HFFc6 (cell line): ENCODE measurements at places on chromosomes 4 and X. TPM values are rescaled to one million over a fixed set of nuclear protein-coding genes. Genes with fewer than 3 reads are reported as not detected.

DNAAF6 gene
- not detected in 3 replicates for total RNA-seq

CT45A6 gene
- not detected in 3 replicates for total RNA-seq

- 0 out of 2 replicates have a peak, but pooled peaks cover 6% of the 10 kb centered on the region for H3K36me3 ChIP-seq
- no peak overlapping the region for H3K27ac ChIP-seq
- no peak for DNase-seq
- no peak overlapping the region for H3K4me3 ChIP-seq
- H3K27me3 ChIP-seq = no peaks in the 10 kb centered on the region
- peaks cover 9% of the 10 kb centered on the region for H3K4me1 ChIP-seq
Measured at GRCh38 chr4:2249526-2250356, 7.8 kb upstream of the HAUS3 start.

DNA sequence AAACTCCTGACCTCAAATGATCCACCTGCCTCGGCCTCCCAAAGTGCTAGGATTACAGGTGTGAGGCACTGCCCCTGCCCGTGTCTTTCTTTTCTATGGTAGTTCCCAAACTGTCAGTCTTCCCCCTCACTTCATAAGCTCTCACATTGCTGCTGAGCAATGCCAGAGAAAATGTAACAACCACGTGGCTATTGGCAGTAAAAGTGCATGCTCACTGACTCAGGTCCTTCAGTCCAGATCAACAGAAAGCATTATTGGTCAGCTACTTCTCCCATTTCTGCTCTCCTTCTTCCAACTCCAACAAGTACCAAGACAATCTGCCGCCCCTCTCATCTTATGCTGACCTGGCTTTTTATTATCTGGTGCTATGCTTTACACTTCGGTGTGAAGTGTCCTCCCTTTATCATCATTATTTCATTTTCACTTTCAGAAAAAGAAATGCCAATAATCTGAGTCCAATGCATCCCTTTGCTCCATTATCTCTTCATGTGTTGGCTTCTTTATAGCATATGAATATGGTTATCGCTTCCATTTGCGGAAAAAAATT, 133.8 kb upstream of the UGT8 start:
- H3K4me1 ChIP-seq = no peaks in the 10 kb centered on the region
- peak; percentile 3 for DNase-seq
- H3K27ac ChIP-seq = no peak overlapping the region
- H3K27me3 ChIP-seq = peaks cover 9% of the 10 kb centered on the region
- no peaks in the 10 kb centered on the region for H3K36me3 ChIP-seq
- H3K4me3 ChIP-seq = no peak overlapping the region; the same call in 1 of the 2 replicates

CPLX1 gene
- 0.18 to 0.20 TPM in 2 of 3 replicates, not detected in the other for total RNA-seq

DNA sequence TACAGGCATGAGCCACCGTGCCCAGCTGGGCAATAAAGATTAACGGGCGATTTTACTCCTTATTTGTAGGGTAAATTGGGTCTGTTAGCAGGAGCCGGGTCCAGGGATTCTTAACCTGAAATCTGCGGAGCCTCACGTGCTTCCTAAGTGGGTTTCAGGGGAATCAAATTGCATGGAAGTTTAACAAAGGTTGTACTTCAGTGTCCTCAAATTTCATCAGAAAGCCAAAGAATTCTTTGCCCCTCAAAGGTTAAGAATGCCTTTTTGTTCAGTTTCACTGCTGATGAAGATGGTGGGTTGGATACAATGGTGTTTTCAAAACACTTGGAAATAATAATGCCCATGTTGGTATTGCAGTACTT, 67.9 kb downstream of the AFF1 start:
- no peak overlapping the region for H3K27ac ChIP-seq
- peaks cover 7% of the 10 kb centered on the region for H3K27me3 ChIP-seq
- peaks cover 48% of the 10 kb centered on the region for H3K4me1 ChIP-seq
- H3K36me3 ChIP-seq = no peaks in the 10 kb centered on the region

DNA sequence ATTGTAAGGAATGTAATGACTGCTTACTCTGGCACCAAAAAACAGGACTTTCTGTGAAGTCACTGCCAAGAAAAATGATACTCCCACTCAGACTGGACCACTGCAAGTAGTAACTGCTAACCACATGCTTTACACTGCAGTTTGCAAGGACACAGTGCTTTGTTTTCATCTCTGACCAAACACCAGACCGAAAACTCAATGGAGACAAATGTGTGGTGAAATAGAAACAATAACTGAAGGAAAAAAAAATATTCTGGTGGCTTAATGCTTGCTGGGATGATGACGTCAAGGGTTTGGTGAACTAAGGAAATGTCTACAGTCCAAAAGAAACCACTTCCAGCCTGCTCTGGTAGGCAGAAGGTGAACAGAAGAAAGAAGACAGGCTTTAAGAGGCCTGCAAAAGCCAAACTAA, 13.2 kb downstream of the GPC4 start:
- no peaks in the 10 kb centered on the region for H3K27me3 ChIP-seq
- H3K4me3 ChIP-seq = no peak overlapping the region
- no peak overlapping the region for H3K27ac ChIP-seq
- no peaks in the 10 kb centered on the region for H3K4me1 ChIP-seq
- H3K36me3 ChIP-seq = no peaks in the 10 kb centered on the region
- DNase-seq = no peak

- no peaks in the 10 kb centered on the region for H3K36me3 ChIP-seq
- no peak overlapping the region for H3K27ac ChIP-seq
- no peak for DNase-seq
- no peak overlapping the region for H3K4me3 ChIP-seq
- H3K27me3 ChIP-seq = no peaks in the 10 kb centered on the region
Measured at GRCh38 chr4:35604252-35604651, 640.1 kb downstream of the ARAP2 start.

MAGEE1 gene
- 3.2 to 3.7 TPM (median 3.2 TPM) in 3 replicates for total RNA-seq

CLDN22 gene
- total RNA-seq = not detected in 3 replicates

ENOX2 gene
- 9.6 and 11.1 TPM in 2 replicates for total RNA-seq

GRIA2 gene
- not detected in 3 replicates for total RNA-seq

DNA sequence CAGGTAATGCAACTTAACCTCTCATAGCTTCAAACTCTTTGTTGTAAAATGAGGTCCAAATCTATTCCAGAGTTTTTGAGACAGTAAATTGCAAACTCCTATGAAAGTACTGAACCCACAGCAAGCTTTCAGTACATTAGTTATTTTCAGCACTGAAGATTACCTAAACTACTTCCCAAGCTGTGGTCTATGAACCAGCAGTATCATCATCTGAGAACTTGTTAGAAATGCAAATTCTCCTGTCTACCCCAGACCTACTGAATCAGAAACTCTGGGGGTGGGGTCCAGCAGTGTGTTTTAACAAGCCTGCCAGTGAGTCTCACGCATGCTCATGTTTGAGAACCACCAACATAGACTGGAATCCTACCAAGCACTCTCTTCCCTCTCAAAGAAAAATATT, 5.7 kb upstream of the CASP6 start:
- no peak overlapping the region for H3K27ac ChIP-seq
- peaks cover 4% of the 10 kb centered on the region for H3K4me1 ChIP-seq
- peaks cover 9% of the 10 kb centered on the region; the same call in 1 of the 2 replicates for H3K36me3 ChIP-seq
- no peak overlapping the region for H3K4me3 ChIP-seq
- no peak for DNase-seq

ZFP92 gene
- 0.11 to 0.48 TPM (median 0.38 TPM) in 3 replicates for total RNA-seq

PAK3 gene
- not detected in 3 replicates for total RNA-seq

- peak overlapping the region; percentile 78 for H3K4me3 ChIP-seq
- H3K4me1 ChIP-seq = peaks cover 18% of the 10 kb centered on the region
- H3K27ac ChIP-seq = peak overlapping the region; percentile 68
- no peaks in the 10 kb centered on the region; the same call in 1 of the 2 replicates for H3K27me3 ChIP-seq
- DNase-seq = no peak
Measured at GRCh38 chr4:118390121-118390520, 37.3 kb upstream of the PRSS12 start.

DNA sequence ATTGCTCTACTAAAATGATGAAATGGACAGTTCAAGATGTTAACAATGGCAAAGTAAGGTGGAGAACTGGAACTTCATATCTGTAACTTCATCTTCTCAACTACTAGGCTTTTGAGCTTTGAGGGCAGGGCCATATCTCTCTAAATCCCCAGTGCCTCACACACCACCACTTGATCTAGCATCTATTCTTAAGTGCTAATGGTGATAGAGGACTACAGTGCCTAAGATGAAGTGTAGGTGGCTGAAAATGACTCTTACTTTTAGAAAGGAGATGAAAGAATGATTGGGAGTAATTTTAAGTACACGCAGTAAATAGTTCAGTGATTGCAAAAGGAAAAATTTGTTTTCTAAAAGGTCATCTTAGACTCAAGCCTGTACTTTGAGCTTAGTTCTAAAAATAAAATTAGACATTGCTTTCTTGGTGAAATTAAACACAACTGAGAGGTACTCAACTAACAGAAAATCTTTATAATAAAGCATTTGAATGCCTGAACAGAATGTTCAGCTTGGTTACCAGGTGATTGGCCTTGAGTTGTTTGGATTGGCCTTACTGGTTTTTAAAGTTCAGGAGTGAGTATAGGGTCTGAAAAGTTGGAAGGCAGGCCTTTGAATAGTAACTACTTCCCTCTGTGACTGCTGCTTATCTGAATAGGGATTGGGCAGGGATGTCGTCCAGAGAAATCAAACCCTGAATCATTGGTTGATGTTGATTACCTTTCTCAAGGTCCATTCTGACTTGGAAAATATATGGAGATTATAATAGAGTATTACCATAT, 45.4 kb downstream of the DIAPH2 start:
- peaks cover 19% of the 10 kb centered on the region for H3K4me1 ChIP-seq
- H3K27me3 ChIP-seq = no peaks in the 10 kb centered on the region
- H3K36me3 ChIP-seq = no peaks in the 10 kb centered on the region
- no peak for DNase-seq
- H3K27ac ChIP-seq = no peak overlapping the region

- H3K36me3 ChIP-seq = no peaks in the 10 kb centered on the region
- H3K4me3 ChIP-seq = no peak overlapping the region
- no peak for DNase-seq
- H3K27ac ChIP-seq = no peak overlapping the region
- H3K27me3 ChIP-seq = no peaks in the 10 kb centered on the region; the same call in 1 of the 2 replicates
- no peaks in the 10 kb centered on the region for H3K4me1 ChIP-seq
Measured at GRCh38 chr4:185838514-185839193, 26.7 kb upstream of the SORBS2 start.

TMPRSS11F gene
- not detected in 3 replicates for total RNA-seq

GRCh38 chr4:7279902-7280301, 87.6 kb downstream of the SORCS2 start:
- H3K36me3 ChIP-seq = no peaks in the 10 kb centered on the region
- H3K27ac ChIP-seq = no peak overlapping the region
- H3K4me3 ChIP-seq = no peak overlapping the region

ADH1B gene
- not detected in 2 replicates for total RNA-seq

GRCh38 chr4:121277194-121278105, 103.4 kb downstream of the QRFPR start:
- H3K27ac ChIP-seq = no peak overlapping the region
- peaks cover 3% of the 10 kb centered on the region; the same call in 1 of the 2 replicates for H3K27me3 ChIP-seq
- peaks cover 17% of the 10 kb centered on the region for H3K4me1 ChIP-seq
- H3K4me3 ChIP-seq = no peak overlapping the region
- no peaks in the 10 kb centered on the region for H3K36me3 ChIP-seq

GRCh38 chr4:150152766-150153165, 74.5 kb downstream of the DCLK2 start:
- H3K4me3 ChIP-seq = peak overlapping the region; percentile 26; the same call in 1 of the 2 replicates
- H3K27me3 ChIP-seq = peaks cover 25% of the 10 kb centered on the region
- H3K36me3 ChIP-seq = peaks cover 47% of the 10 kb centered on the region

GRCh38 chr4:7744142-7744804, 195.4 kb downstream of the AFAP1 start:
- no peak overlapping the region for H3K27ac ChIP-seq
- no peaks in the 10 kb centered on the region; the same call in none of the 2 replicates for H3K27me3 ChIP-seq
- no peak overlapping the region for H3K4me3 ChIP-seq
- no peaks in the 10 kb centered on the region for H3K36me3 ChIP-seq

DNA sequence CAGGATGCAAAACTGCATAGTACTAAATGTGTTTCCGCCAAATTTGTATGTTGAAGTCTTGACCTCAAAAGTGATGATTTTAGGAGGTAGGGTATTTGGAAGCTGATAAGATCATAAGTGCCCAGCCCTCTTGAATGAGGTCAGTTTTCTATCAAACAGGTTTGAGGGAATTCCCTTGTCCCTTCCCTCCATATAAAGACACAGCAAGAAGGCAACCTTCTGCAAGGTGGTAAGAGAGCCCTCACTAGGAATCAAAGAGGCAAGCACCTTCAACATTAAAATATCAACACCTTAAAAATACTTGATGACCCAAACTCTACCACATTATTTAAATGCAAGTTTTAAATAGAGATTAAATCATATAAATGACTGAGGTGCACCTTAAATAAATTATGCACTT, 288.6 kb downstream of the EPHA5 start:
- no peaks in the 10 kb centered on the region for H3K27me3 ChIP-seq
- no peak overlapping the region for H3K4me3 ChIP-seq
- no peak overlapping the region for H3K27ac ChIP-seq
- no peak for DNase-seq
- H3K4me1 ChIP-seq = no peaks in the 10 kb centered on the region
- no peaks in the 10 kb centered on the region for H3K36me3 ChIP-seq

DNA sequence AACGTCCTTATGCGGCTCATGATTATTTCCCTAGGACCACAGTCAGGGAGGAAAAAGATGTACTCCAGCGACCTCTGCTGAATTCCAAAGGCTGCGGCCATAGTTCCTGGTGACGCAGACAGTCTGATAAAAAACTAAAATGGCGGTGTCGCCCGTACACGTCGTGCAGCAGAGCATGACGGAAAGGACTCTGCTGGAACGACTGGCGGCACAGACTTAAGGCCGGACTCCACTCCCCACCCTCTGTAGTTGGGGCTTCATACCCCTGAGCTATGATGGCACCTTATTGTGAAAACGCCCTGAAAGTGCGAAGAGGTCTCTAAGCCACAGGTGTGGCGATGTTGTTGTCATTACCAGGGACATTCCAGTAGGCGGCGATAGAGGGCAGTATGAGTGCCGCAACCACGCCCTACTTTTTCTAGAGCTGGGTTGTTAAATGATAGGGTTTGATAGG, 90.0 kb upstream of the EDA2R start:
- H3K4me3 ChIP-seq = peak overlapping the region; percentile 95
- no peaks in the 10 kb centered on the region for H3K27me3 ChIP-seq
- no peaks in the 10 kb centered on the region for H3K36me3 ChIP-seq
- peaks cover 11% of the 10 kb centered on the region for H3K4me1 ChIP-seq

GJB1 gene
- total RNA-seq = not detected in 3 replicates

- H3K4me1 ChIP-seq = peaks cover 6% of the 10 kb centered on the region; the same call in 1 of the 2 replicates
- H3K27ac ChIP-seq = no peak overlapping the region
- H3K36me3 ChIP-seq = no peaks in the 10 kb centered on the region
- no peak for DNase-seq
Measured at GRCh38 chr4:186249785-186250754, 15.9 kb upstream of the F11 start.

DNA sequence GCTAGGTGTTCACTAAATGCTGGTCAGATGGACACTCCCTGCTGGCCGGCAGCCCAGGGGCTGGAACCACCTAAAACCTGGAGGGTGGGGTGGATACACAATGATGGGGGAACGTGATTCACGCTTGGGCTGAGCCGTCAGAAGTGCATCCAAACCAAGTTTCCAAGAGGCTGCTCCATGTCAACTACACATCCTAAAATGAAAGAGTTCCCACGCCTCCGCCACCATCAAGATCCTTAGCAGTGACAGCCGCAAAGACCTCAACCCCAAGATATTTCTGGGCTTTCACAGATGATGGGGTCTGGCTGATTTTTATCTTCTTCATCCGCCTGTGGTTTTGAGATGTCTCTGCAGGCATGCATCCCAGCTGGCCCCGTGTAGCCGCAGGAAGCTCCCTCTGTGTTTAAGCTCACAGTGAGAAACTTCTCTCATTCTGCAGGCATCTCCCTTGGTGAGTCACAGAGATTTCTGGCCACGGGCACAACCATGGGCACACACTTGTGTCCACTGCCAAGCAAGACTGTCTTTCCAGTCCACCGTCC, 84.4 kb downstream of the HTRA3 start:
- H3K4me1 ChIP-seq = peaks cover 24% of the 10 kb centered on the region
- no peak overlapping the region for H3K4me3 ChIP-seq
- peaks cover 30% of the 10 kb centered on the region for H3K27me3 ChIP-seq

H2BW2 gene
- not detected in 3 replicates for total RNA-seq
